ENCODE measurements at places on chromosomes 11 and 22.

- no peak for DNase-seq
Measured at GRCh38 chr22:24444729-24445466, 17.5 kb downstream of the ADORA2A start.

DNA sequence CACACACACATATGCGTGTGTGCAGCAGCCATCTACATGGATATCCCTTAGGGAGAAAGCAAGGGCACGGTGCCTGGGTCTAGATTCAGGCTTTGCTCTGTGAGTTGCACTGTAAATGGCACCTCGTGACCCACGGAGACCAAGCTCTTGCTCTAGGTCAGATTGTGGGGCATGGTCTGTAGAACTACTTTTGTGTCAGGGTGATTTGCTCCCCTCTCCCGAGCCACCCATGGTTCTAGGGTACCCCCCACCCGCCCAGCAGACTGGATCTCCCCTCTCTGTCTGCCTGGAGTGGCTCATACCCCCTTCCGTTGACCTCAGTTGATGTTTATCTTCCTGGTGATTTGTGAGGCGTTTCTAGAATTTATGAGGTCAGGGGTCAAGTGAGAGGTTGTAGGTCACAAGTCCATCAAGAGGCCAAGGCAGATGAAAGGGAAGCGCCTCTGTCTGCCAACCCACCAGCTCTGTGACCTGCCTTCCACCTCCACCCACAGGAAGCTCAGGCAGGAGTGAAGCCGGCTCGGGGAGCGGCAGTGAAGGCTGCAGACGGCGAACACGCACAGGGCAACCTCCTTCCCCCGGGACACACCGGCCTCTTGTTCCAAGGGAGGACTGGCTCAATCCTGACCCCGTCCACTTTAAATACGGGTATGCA lies 76.2 kb upstream of the TTLL12 start:
- DNase-seq, result peak; percentile 37

GRCh38 chr22:29487426-29487986 lies 7.5 kb downstream of the NEFH start:
- DNase-seq, result no peak

- no peak for DNase-seq
Measured at GRCh38 chr22:26442086-26442756, 13.2 kb downstream of the ASPHD2 start.

- peak; percentile 33 for DNase-seq
Measured at GRCh38 chr11:6719576-6719975, 36.4 kb upstream of the MRPL17 start.

DNA sequence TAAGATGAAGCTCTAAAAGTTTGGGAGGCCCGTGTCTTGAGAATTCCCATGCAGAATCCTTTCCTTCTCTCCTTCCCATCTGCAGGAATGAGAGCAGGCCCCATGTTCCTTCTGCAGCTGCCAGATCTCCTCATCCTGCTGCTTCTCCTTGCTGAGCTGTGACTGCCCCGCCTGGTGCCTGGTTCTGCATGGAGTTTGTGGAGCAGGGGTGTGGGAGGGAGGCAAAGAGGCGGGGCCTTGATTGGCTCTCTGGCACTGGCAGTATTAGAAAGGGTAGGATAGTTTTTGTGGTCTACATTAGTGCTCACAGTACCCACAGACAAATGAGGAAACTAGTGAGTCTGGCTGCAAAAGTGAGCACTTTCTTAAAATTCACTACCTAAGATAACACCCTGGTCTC lies 91.1 kb upstream of the CLPB start:
- no peak for DNase-seq

DNA sequence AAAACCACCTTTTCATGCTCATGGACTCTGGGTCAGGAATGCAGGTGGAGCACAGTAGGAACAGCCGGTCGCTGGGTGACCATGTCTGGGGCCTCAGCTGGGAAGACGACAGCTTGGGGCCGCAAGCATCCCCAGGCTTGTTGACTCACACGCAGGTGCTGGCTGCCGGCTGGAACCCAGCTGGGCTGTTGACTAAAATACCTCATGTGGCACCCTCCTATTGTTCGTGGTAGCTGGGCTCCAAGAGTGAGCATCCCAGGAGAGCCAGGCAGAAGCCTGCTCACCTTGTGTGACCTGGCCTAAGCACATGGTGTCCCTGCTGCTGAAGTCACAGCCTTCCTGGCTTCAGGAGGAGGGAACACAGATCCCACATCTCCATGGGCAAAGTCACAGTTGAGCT lies 9.4 kb downstream of the DPP3 start:
- no peak for DNase-seq
